ENCODE measurements at places on chromosomes 7 and 10. TPM values are rescaled to one million over a fixed set of nuclear protein-coding genes. Genes with fewer than 3 reads are reported as not detected.

- DNase-seq: no peak
Observed at GRCh38 chr7:39465055-39465929, 100.9 kb upstream of the YAE1 start.

DNA sequence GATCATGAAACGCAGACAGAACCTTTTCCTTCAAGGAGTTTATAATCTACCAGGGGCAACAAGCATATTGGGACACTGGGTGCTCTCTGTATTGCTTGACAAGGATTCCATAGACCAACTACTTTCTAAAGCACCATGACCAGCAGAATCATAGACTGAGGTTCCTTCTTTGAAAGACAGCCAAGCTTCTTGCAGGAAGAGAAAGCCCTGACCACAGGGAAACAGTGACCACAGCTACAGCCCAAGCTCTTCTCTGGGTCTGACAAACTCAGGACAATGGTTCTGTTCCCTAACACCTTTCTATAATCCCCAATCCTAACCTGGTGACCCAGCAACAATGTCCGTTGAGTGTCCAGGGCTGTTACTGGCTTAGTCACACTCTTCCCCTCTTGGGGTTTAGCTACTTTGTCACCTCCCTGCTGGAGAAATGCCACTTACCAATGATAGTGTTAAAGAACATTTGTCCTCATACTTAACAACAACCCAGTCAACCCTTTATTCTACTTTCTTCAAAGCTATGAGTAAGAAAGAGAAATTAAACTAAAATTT, 155.7 kb downstream of the JAZF1 start:
- no peak for DNase-seq

GNG11 gene
- 6.3 TPM for total RNA-seq

DNA sequence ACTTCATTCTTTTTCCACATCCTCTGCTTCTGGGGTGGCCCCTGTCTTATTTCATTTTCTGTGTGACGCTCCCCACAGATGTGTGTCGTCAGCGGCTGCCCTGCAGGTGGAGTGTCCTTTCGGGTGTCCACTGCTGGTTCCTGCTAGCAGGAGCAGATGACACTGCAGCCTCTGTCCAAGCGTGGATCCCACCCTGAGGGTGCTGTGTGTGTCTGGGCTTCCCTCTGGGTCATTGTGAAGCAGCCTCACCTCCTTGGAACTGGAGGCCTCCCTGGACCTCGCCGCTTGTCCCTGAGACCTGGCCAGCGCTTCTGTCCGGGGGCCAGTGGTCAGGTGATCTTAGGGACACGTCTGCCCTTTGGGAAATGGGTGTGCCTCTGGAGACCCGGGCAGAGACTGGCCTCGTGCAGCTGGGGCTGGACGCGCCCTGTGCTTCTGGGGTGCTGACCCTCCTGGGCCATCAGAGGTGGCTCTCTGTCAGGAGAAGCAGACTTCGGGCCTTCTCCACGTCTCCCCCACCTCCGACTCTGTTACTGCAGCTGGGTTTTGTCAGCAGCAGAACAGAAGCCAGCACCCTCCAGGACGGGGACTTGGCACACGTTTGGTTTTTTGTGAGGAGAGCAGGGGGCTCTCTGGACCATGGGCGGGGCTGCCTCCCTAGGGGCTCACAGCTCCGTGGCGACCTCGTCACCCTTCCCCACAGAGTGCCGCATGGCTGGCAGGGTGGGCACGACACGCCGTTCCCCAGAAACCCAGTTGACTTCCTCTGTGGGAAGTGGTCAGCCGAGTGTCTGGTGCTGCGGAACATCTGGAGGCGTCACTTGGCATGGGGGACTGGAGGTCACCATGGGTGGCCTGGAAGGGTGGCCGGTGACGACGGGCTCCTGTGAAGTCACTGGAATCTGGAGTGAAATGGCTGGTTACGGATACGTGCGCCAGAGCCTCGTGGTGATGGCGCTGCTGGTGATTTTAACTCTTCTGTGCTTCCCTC, 48.4 kb downstream of the INPP5A start:
- no peak for DNase-seq

- no peak for DNase-seq
Observed at GRCh38 chr10:71323407-71323806, 4.3 kb downstream of the SLC29A3 start.

GRCh38 chr7:82723411-82723810, 279.8 kb upstream of the CACNA2D1 start:
- no peak for DNase-seq

TMEM229A gene
- total RNA-seq: not detected

DNA sequence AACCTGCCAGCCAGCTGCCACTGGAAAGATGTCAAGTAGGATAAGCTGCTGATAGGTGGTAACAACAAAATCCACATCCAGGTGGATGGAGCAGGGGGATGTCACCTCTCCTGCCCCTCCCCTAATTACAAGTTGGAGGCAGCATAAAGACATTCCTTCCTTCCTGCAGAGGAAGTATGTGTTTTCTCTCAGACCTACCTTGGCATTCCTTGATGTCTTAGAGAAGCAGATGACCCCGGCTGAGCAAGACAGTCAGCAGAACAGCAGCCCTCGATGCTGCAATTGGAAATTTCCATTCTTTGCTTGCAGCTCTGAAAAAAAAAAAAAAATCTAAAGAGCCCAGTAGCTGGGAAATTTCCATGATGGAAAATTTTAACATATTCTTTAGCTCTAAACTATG, 137.5 kb upstream of the MKLN1 start:
- DNase-seq: no peak

DNA sequence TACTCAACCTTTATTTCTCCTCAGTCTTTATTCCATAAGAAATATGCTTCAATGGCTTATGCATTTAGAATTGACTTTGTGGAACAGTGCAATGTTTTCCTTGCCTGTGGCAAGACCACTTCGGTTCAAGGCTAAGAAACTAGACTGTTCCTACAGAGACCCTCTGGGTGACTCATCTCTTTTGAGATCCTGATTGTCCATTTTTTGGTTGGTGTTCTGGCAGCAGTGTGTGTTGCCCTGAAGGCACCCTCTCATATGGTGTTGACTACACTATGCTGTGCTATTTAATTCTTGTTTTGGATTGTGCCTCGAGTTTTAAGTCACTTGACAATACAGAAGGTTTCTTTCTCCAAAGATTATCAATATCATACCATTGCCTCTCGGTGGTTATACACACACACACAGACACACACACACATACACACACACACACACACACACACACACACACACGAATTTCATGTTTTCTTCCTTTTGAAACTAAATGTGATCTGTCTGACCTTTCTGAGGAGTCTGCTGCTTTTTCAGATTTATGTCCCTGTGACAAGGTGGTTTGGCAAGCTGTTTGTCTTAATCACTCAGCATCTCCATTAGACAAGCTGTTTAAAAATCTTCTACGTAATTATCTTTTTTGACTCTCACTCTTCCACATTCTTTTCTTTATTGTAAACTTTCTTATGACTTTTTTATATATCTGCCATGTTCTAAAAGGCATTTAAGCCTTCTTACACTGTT, 187.2 kb downstream of the VTI1A start:
- DNase-seq: no peak

- no peak for DNase-seq
Observed at GRCh38 chr10:132354356-132355094, 22.5 kb downstream of the LRRC27 start.

NRAP gene
- total RNA-seq: 2,191 TPM

SFRP5 gene
- total RNA-seq: 0.16 TPM

DNA sequence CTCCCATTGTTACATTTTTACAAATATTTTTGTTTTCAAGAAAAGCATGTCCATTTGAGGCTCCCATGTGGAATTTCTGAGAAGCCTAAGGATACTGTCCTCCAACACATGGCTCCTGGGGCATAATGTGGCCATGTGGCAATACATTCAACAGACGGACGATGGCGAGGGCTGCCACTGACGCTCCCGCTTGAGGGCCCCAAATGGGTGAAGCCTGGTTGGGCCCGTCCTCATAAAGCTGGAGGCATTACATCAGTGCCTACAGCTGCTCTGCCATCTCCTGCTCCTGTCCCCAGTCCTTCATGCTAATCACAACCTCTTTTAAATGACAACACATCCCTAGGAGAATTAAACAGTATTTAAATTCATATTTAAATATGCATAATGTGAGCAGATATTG, 246.8 kb downstream of the TNS3 start:
- DNase-seq: no peak

DNA sequence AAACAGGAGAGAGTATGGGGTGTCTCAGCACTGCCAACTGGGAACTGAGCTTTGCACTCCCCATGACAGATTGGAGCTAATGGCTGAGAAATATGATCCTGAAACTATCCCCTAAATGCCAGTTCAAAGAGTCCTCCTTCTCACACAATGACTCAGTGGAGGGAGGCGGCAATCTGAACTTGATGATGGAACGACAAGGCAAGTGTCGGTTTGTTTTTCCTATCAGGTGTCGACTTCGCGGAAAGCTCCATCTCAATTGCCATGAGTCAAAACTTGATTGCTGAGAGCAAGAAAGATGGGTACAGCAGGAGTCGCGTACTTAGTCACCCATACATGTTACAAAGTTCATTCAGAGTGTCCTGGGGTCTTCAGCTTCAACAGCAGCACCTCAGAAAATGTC, 52.5 kb downstream of the NPY start:
- no peak for DNase-seq

DNA sequence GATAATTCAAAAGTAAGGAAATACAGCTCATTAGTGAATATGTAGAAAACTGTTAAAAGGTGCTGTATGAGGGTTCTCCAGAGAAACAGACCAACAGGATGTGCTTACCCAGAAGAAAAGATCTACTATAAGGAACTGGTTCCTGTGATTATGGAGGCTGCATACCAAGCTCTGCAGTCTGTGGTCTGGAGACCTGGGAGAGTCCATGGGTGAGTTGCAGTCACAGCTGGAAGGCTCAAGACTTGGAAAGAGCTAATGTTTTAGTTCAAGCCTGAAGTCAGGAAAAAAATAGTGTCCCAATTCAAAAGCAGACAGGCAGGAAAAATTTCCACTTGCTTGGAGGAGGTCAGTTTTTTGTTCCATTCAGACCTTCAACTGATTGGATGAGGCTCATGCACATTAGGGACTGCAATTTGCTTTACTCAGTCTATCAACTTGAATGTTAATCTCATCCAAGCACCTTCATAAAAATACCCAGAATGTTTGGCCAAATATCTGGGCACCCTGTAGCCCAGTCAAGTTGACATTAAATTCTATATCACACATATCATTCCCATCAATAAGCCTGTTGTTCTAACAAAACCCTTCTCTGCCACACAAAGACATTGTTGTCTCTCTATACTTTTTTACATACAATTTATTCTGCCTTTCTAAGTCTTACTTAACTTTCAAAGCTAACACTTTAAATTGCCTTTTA, 197.9 kb upstream of the KLF6 start:
- DNase-seq: no peak

- no peak for DNase-seq
Observed at GRCh38 chr7:55587687-55588378, 15.5 kb upstream of the VOPP1 start.

GRCh38 chr7:94634502-94634901, 21.4 kb downstream of the SGCE start:
- no peak for DNase-seq

- peak; percentile 34 for DNase-seq
Observed at GRCh38 chr7:57868771-57869483, 418.9 kb downstream of the ZNF716 start.

DNA sequence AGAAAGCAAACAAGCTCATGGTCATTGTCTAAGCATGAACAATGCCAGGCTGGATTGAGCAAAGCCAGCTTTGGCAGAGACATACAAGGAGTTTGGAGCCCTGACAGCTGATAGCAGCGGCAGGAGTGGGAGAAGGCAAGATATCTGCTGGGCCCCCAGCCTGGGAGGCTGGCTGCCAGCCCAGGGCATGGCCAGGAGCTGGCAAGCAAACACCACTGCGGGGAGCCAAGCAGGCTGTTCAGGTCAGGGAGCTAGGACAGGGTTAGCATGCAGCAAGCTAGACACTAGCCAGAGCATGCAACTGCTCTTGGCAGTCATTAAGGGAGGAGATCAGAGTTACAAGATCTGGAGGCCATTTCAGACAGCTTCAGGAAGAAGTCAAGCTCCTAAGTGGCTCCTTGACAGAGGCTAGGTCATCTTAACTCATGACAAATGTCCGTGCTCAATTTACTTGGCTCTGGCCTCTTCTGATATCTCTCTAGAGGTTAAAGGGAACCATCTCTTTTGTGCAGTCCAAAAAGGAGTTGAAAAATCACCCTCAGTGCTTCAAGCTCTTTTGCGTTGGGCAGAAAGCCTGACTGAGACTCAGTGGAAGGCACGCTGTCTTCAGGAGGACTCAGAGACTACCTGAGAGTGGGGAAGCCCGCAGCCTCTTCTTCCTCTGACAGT, 436.8 kb upstream of the C7orf33 start:
- peak; percentile 21 for DNase-seq

DNA sequence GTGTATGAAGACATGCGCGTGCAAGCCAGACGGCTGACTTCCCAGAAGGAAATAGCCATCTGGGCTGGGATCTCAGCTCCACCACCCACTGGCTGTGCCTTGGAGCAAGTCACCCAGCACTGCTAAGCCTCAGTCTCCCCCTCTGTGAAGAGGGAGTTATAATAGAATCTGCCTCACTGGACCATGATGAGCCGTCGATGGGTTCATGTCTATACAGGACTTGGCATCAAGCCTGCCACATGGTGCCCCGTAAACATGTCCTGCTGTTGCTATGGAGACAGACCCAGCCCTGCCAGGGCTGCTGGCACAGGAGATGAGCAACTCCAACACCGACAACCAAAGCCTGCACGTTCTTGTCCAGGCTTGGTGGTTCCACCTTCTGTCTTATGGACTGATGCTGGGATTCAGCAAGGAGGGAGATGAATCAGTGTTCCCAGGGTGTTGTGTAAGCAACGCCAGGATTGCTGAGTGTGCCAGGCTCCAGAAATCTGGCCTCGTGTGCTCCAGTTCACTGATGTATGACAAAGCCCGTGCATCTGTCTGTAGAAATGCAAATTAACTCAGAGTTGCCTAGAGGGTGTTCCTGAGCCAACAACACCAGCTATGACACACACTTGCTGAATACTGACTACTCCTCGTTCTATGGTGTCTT, 5.6 kb downstream of the GPR15LG start:
- DNase-seq: no peak

DNA sequence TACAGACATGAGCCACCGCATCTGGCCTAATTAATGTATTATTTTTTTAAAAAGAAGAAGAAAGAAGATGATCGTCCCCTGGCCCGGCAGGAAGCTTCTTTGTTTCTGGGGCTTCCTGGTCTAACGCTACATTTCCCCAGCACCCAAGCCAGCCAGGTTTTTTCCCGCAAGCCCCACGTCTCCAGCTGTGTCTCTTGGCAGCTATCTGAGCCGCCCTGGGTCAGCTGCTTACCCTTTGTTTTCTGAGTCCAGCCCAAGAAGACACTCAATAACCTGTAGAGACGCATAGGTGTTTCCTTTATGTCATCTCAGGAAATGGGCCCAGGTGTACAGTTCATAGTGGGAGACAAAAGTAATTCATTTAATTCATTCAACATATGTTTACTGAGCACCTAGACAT, 110.2 kb downstream of the MTPAP start:
- DNase-seq: no peak

CYP3A5 gene
- 2.4 TPM for total RNA-seq
